Left lung (tissue), 14 donors: ENCODE measurements at places on chromosomes 4 and X. TPM values are rescaled to one million over a fixed set of nuclear protein-coding genes. Genes with fewer than 3 reads are reported as not detected.

Gene REELD1
- polyA plus RNA-seq = 0.11 TPM

Gene EGFL6
- polyA plus RNA-seq = 58.1 TPM

Gene SGCB
- polyA plus RNA-seq = 42.4 TPM

Gene SLC34A2
- polyA plus RNA-seq = 293 TPM

DNA sequence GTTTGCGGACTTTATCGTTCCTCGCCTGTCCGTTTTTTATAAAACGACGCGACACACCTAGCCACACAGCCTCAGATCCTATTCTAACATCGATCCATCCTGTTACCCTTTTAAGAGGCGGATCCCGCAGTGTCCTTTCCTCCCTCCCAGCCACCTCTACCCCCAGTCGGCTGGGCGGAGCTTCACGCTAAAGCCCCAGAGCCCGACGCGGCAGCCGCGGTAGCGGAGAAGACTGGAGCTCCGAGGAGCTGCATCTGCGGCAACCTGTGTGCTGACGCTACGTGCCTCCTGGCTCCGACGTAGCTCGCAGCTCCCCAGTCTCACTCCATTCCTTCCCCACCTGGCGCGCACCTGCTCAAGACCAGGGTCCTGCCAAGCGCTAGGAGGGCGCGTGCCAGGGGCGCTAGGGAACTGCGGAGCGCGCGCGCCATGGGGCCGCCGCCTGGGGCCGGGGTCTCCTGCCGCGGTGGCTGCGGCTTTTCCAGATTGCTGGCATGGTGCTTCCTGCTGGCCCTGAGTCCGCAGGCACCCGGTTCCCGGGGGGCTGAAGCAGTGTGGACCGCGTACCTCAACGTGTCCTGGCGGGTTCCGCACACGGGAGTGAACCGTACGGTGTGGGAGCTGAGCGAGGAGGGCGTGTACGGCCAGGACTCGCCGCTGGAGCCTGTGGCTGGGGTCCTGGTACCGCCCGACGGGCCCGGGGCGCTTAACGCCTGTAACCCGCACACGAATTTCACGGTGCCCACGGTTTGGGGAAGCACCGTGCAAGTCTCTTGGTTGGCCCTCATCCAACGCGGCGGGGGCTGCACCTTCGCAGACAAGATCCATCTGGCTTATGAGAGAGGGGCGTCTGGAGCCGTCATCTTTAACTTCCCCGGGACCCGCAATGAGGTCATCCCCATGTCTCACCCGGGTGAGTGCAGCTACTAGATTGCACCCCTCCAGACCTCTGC is at the start of gene RNF128:
Gene RNF128, plus strand, starts transcription at position 217 of the 953 bp plus-strand sequence. Its CDS starts 213 bp downstream, at position 430.
- DNase-seq = no peak

DNA sequence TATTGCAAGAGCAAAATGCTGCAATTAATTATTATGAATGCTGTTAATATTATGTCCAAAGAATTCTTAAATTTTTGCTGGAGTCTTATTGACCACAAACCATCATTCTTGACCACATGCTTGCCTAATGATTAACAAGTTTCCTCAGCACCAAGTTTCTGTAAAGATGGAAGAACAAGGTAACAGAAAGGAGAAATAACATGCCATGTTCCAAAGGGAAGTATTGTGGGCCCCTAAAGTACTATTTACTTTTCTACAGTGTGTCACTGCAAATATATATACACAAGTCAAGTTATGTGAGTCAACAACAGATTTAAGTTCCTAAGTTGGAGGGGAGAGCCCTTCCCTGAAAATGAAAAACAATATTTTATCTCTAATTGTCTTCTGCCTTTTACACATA is 20.6 kb downstream of the FAM47E start:
- no peak for DNase-seq

- no peak for DNase-seq
Observed at GRCh38 chr4:156242390-156242789, 288.7 kb upstream of the CTSO start.

GRCh38 chrX:50407976-50408375 is 62.6 kb downstream of the DGKK start:
- DNase-seq = no peak

GRCh38 chr4:7351014-7351413 is 83.7 kb downstream of the PSAPL1 start:
- no peak for DNase-seq

DNA sequence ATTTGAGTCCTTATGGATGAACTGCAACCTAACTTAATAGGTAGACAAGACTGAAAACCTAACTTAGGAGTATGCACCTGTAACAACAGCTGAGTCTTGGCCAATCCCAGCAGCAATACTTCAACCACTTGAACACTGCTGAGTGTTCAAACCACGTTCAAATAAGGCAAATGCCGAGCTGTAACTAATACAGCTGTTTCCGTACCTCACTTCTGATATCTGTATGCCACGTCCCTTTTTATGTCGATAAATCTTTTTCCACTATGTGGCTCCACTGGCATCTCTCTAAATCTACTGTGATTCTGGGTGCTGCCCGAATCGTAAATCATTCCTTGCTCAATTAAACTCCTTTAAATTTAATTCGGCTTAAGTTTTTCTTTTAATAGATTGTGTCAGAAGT is 459.7 kb downstream of the INPP4B start:
- DNase-seq = no peak

DNA sequence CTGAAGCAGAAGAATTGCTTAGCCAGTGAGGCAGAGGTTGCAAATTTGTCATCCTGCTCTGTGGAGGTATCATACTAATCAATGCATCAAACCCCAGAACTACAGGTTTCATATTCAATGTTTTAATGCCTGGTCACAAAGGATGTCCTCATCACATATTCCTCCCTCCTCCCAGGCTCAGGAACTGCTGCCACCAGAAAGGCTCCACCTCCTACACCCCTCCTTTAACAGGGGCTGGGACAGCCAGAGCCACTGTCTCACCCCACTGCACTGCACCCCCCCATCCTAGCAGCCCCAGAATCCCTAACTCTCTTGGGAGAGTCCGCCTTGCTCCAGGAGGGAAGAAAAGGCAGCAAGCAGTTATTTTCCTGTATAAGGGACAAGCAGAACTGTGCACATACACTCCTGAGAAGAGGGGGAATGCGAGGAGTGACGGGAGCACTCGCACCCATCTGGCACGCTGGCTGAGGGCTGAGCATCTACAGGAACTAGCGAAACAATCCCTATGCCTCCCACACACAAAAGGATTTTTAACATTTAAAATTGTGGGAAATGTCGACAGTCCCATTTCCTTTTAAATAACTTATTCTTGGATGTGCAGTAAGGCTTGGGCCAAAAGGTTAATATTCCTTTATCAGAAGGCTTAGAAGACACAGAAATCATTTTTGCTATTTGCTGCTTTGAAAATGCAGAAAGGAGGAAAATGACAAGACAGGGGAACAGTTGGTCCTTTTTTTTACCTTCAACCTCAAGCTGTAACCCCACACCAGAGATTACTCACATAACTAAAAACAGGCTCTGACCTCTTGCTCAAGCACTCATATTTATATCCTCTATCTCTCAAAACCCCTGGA is 27.8 kb downstream of the CD99L2 start:
- DNase-seq = no peak

DNA sequence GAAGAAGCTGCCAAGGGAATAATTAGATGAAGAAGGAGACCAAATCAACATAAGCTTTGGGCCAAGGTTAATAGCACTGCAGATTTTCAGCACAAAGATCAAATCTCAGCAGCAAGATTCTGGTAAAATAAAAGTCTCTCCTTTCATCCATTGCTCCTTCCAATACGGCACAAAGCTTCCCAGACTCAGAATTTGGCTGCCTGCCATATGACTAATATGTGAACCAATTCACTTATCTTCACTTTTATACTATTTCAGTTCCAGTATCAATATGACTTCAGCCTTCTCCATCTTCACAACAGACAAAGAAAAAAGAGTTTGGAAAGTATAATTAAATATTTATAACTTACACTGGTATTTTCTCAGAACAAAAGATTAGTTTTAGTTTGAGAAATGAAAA is 978.3 kb upstream of the GRID2 start:
- no peak for DNase-seq

DNA sequence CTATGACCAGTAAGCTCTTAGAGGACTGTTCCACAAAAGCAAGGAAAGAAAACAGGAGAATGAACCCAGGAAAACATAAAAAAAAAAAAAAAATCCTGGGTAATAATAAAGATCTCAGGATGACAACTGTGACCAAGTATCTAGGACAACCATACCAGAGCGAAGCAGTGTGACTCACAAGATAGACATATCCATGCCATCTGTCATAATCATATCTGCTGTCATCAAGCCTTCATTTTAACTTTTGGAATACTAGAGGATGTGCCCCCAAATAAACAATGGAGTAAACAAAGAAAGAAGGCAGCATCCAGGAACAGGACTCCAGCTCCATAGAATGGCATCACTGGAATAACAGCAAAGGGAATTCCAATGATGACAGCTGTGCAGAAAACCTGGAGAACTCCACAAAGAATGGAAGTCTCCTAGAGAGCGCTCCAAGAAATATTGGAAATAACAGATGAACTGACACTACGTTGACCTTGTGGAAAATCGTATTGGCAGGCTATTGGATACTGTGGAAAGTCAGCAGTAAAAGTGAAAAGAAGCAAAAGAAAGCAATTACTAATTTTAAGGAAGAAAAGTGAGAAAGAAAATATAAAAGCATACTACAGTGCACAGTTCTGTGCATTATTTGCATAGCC is 35.3 kb downstream of the HPGDS start:
- no peak for DNase-seq

- no peak for DNase-seq
Observed at GRCh38 chrX:4932790-4933189, 1219.3 kb upstream of the PRKX start.

DNA sequence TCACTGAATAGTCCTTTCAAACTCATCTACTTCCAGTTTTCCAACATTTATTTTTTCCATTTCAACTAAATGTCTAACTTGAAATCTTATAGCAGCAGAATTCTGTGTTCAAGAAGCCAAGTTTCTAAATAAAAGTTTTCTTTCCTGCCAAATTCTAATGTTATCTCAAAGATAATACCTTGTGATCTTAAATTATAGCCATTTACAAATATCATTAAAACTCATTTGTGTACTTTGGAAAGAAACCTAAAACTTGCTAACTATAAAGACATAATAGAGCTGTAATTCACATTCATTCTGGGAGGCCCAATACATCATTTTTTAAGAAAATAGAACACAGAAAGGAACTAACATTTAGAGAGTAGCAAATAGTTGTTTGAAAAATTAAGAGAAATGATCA is 83.9 kb downstream of the MAD2L1 start:
- DNase-seq = no peak

GRCh38 chr4:138833974-138834373 is 181.6 kb upstream of the NOCT start:
- DNase-seq = no peak

GRCh38 chr4:102564399-102565059 is 63.4 kb downstream of the NFKB1 start:
- DNase-seq = no peak

DNA sequence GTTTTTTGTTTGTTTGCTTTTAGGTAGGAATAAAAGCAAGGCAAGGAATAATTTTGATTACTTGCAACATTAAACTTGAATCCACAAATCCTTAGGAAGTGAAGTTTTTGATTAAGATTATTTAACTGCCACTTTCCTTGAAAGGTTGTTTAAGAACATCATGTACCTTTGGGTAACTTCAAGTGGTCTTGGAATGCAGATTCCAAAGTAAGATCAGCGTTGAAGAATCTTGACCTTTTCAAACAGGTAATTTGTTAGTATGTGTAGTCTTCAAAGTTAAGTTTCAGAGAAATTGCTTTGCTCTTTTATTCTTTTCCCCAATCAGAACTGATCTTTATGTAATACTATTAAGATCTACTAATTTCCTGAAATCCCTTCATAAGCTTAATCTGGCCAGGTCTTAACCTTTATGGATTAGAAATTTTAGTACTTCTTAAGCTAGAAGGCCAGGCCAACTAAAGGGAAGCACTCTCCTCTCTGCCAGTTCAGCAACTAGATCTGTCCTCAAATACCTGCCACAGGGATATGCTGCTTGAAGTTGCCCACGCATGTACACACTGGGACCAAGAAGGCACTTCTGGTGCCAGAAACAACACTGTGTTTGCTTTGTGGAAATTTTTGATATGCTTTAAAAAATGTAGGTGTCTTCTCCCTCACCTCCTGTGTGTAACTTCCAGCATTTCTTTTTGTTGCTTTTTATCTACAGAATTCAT is 7.4 kb downstream of the NPNT start:
- DNase-seq = no peak

DNA sequence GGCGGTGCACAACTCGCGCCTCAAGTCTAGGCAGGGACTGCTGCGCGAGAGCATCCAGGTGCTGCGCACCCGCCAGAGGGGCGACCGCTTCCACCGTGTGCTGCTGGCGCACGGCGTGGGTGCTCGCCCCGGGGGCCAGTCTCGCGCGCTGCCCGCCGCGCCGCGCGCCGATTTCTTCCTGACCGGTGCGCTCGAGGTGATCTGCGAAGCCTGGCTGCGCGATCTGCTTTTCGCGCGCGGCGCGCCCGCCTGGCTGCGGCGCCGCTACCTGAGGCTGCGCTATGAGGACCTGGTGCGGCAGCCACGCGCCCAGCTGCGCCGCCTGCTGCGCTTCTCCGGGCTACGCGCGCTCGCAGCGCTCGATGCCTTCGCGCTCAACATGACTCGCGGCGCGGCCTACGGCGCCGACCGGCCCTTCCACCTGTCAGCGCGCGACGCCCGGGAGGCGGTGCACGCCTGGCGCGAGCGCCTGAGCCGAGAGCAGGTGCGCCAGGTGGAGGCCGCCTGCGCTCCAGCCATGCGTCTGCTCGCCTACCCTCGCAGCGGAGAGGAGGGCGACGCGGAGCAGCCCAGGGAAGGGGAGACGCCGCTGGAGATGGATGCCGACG is 1.3 kb downstream of the CHST7 start:
- peak; percentile 37 for DNase-seq

GRCh38 chr4:139768896-139769295 is 103.3 kb downstream of the MGST2 start:
- no peak for DNase-seq

GRCh38 chr4:38582445-38582844 is 81.6 kb upstream of the KLF3 start:
- DNase-seq = no peak

DNA sequence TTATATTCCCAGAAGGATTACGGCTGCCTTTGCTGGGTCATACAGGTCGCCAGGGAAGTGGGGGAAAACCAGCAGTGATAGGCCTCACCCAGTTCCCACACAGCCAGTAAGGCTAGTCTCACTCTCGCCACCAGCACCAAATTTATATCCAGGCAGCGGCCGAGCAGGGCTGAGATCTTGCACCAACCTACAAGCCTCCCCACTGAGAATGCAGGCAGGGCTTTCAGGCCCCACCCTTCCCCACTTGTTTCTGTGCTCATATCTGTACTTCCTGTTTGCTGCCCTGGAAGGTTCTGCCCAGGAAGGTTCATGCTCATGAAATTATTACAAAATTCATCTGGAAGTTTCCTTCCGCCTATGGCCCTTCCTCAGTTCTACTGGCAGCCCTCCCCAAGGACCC is 179.7 kb downstream of the STIM2 start:
- no peak for DNase-seq

DNA sequence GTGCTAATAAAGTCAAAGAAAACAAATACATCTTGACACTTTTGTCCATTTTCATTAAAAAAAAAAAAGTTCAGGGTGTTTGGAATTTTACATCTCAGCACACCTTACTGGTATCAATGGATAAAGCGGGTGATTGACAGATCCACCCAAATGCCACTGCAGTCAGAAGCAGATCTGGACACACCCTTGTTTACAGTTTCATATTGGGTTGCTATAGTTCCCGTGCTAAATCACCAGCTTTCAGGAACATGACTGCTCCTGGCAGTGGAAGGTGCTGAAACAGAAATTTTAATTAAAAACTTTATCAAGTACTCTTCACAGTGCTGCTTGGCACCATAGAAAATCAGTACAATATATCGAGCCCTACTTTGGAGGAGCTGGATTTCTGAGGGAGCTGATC is 116.3 kb downstream of the STOX2 start:
- no peak for DNase-seq
